Fibroblast of skin of right quadriceps (primary cell): ENCODE measurements at places on chromosomes 2 and 18.

DNA sequence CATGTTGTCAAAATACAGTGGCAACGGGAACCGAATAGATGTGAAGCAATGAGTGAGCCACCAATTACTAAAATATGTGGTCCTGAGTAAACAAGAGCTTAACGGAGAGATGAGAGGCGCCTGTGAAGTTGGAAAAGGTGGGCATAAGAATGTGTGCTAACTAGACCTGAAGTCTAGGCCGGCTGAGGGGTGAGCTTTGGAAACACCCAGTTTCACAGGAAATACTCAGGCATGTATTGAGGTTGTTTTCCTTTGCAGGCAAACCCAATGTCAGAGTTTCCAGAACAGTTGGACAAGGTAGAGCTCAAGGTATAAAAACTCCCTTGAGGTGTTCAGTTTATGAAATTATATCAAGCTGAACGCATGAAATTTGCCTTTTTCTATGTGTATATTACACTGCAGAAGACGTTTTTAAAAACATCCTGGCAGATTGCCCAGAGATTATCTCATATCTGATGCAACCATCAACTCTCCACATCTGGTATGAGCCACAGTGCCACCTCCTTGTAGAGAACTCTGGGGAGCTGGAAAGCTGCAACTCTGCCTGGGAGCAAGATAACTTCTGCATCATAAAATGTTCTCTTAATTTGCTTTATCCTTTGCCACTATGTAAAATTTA is 3.9 kb upstream of the WDSUB1 start:
- DNase-seq: peak; percentile 92

- DNase-seq: peak; percentile 68
Measured at GRCh38 chr2:145623136-145623535, 1103.2 kb upstream of the ZEB2 start.

GRCh38 chr2:83471655-83472054 is 987.4 kb downstream of the SUCLG1 start:
- DNase-seq: peak; percentile 6

- DNase-seq: no peak
Measured at GRCh38 chr18:75064513-75064905, 144.4 kb downstream of the PTGR3 start.
